ENCODE measurements at places on chromosomes 12 and 14.

- DNase-seq: no peak
Observed at GRCh38 chr12:42789808-42790760, 200.5 kb upstream of the PRICKLE1 start.

DNA sequence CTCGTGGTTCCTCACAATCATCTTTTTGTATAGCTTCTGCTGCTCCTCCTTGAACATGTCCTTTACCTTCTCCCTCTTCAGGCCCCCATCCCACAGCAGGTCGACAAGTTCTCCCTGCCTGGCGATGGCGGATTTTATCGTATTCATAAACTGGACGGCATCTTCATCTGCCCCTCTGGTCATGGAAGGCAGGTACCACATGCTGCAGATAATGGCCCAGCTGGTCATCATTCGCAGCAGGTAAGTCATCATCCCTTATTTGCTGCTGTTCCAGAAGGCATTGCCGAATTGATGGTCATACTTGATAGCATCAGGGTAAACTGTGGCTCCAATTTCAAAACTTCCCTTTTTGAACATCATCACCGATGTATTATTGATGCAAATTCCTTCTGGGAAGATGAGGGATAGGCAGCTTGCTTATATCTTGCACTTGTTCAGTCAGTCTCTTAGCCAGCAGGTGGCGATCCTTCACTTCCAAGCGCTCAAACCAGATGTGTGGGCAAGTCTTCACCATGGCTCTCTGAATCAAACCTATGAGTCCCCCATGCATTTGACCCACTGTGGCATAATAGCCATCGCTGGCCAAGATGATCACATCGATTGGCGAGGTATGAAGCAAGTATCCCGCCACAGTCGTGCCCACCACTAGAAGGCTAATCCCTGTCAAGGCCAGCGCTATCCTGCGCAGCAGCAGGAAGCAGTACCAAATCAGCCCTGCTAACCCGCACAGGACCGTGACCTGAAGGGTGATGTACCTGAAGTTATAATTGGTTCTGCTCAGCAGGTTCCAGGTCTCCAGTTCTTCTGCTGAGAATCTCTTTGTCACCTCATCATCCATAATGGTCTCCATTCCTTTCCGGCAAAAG is 381.5 kb upstream of the STXBP6 start:
- no peak for DNase-seq

DNA sequence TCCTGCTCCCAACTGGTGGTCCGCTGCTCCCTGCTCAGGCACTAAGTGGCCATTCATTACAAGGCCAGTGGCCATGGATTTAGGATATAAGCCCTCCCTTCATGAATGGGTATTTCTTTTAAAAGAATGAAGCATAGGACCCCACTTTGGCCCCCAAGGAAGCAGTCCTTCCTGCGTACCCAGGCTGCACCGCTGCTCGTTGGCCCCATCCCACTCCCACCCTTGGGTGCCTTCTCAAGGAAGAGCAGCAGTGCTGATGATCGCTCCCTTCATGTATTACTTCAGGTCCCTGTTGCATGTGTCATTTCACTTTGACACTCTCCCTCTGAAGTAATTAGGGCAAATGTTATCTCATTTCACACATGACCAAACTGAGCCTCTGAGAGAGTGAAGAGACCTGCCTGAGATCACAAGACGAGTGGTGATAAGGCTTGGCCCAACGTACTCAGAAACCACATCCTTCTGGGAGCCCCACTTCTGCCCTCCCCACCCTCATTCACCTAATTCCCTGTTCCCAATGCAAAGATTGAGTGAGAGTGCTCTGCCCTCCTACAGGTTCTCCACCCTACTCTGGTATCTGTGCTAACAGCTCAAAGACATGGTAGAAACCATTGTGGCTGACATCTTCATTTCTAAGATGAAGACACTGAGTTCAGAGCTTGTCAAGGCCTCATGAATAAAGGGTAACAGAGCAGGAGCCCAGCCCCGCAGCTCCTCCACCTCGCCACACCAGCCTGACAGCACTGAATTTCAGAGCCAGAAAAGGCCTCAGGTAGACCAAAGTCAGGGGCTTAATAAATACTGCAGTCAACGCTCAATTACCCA is 10.3 kb upstream of the KRT2 start:
- no peak for DNase-seq

DNA sequence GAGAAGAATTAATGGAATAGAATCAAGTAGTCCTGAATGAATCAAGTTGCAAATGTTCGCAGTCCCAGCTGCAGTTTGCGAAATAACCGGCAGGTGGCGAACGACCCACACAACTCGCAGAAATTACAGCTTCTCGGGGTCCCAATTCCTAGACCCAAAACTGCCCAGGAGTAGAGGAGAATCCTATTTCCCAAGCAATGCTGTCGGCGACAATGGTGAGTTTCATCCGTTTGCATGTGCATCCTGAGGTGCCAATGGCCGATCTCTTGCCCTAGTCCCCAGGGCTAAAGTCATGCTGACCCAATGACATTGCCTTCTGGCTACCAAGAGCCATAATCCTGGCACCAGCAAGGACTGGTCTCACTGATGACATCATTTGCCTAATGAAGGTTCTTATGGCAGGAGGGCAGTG is 8.5 kb upstream of the ASCL1 start:
- DNase-seq: peak; percentile 31

DNA sequence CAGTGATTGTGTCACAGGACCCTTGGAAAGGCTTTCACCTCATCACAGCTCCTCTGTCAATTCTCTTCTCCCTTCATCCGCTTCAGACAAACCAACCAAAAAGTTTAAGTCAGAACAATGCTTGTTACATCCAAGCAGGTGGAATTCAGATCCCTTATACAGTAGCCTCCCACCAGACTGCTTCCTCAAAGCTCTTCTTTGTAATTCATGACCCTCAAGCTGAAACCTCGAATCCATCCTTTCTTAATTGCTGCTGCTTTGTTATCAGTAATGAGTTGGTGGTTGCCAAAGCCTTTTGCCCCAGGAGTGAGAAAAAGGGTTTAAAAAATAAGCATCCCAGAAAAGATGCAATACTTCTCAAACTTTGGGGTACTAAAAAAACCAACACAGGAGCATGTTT is 9.5 kb downstream of the BEST3 start:
- no peak for DNase-seq

DNA sequence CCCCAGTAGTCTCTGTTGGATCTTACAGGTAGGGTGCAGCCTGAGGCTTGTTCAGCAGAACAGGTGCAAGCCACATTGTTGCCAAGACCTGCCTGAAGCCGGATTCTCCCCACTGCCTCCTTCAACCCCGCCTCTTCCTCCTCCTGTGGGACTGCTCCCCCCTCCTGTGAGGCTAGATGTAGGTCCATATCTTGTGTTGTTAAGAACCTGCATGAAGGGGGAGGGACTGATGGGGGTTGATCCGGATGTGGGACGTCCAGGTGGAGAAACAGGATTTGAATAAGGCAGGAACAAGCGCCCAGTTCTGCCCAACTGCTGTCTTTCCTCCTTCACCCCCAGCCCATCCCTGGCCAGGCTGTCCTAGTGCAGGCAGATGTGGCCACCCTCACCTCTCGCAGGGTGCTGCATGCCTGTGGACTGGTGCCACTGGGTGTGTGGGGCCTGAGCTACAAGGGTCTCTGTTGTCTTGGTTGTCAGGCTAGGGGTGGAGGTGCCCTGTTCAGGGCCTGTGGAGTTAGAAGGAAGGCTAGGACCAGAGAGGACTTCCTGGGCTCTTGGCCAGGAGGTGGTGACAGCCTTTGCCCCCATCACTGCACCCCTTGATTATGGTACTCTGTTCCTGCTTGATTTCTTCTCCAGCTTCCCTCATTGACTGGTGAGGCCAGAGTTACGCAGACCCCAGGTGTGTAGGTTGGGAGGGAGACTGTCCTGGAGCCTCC is 1.4 kb downstream of the NR4A1 start:
- peak; percentile 16 for DNase-seq

DNA sequence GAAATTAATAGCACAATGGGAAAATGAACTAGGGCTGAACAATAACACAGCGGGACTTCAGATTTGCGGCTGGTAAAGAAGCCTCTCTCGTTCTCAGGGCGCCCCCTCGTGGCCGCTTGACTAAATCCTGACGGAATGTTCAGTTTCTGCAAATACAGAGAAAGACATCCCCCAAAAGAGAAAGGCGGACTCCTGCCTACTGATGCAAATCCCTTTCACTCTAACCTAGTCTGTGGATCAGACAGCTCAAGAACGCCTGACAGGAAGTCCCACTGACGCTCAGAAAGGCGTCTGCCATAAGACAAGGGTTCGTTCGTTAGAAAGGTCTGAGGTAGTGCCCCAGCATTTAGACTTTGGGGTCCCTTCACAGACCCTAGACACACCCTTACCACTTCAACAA is 2.5 kb downstream of the NUAK1 start:
- DNase-seq: peak; percentile 93

DNA sequence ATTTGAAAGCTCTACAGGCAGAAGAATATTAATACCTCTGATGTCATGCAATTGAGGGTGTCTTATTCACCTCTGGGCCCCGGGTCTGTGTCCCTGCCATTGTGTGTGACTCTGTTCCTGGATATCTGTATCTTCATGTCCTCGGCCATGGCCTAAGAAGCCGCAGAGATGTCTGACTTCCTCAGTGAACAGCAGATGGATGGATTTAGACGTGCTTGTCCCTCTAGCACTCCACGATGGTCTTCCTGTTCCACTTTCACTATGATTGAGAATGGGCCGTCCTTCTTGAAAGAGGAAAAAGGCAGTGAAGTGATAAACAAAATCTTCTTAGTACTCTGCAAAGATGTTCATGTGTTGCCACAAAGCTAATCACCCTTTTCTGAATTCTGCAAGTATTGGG is 217.4 kb downstream of the SLC41A2 start:
- DNase-seq: peak; percentile 90

- DNase-seq: peak; percentile 80
Observed at GRCh38 chr12:2323532-2324255, 270.9 kb downstream of the CACNA1C start.

- DNase-seq: peak; percentile 93
Observed at GRCh38 chr12:53054112-53054878, 4.4 kb downstream of the TNS2 start.

DNA sequence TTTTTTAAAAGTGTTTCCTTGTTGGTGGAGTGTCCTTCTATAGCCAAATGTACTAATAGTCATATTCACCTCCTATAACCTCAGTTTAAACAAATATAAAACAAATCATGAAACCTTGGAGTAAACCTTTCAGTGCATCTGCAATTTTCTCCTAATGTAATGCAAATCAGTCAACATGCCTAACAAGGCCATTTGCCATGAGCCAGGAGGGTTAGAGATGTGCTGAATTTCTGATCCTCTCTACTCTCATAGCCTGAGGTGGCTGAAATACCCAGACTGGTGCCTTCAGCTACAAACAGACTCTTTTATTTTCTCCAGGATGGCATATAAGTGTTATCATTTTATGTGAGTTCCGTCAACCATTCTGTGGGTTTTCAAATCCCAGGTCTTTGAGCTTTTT is 908.1 kb downstream of the GALC start:
- no peak for DNase-seq

GRCh38 chr14:22977684-22978486 is 4.5 kb downstream of the AJUBA start:
- DNase-seq: no peak

GRCh38 chr12:93593843-93594242 is 21.4 kb downstream of the SOCS2 start:
- no peak for DNase-seq

GRCh38 chr12:51009056-51009440 is 17.1 kb downstream of the SLC11A2 start:
- DNase-seq: peak; percentile 89

- DNase-seq: no peak
Observed at GRCh38 chr14:105126981-105127329, 41.6 kb downstream of the JAG2 start.

DNA sequence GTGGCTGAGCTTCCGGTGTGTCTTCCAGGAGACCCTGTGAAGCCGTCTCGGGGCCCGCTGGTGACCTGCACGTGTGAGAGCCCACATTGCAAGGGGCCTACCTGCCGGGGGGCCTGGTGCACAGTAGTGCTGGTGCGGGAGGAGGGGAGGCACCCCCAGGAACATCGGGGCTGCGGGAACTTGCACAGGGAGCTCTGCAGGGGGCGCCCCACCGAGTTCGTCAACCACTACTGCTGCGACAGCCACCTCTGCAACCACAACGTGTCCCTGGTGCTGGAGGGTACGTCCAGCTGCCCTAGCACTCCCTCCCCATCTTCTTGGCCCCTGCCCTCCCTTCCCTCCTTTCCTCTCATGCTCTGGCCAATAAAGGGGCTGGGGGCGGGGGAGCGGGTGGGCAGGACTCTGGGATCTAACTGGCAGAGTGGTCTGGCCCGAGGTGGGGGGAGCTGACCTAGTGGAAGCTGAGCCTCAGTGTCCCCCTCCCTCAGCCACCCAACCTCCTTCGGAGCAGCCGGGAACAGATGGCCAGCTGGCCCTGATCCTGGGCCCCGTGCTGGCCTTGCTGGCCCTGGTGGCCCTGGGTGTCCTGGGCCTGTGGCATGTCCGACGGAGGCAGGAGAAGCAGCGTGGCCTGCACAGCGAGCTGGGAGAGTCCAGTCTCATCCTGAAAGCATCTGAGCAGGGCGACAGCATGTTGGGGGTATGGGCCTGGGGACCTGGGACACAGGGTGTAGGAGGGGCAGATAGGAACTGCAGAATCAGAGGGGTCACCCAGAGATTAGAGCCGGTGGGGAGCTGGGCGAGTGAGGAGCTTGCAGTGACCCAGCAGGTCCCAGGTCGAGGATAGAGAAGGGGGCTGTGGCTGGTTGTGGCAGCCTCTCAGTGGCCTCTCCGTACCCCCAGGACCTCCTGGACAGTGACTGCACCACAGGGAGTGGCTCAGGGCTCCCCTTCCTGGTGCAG is 6.0 kb downstream of the ACVRL1 start:
- no peak for DNase-seq

DNA sequence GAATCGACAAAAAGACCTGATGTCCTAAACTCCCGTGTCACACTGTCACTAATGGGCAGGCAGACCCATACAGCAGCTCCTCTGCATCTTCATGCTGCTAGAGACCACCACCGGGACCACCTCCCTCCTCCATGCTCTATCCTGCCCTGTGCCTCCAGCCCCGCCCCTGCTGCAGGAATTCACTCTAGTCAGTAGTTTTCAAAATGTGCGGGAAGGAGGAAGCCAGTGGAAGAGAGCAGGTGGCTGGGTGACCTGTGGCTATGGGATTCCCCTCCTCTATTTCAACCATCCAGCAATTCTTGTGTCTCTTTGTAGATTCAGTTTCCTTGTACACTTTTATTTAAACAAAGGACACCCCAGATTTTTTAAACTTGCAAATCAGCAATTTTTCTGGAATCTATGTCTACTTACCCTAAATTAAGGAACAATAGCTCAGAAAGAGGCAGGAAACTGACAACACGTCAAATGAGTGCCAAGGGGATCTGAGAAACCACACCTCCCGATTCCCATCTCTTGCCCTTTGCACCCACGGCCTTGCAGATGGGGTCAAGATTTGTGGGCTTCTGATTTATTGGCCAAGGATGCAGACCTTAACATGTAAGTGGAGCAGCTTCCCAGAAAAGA is 20.4 kb upstream of the MAP1LC3B2 start:
- peak; percentile 40 for DNase-seq

GRCh38 chr14:79043194-79043889 is 873.2 kb downstream of the NRXN3 start:
- no peak for DNase-seq

GRCh38 chr14:37776791-37777499 is 181.5 kb downstream of the TTC6 start:
- DNase-seq: no peak

GRCh38 chr12:113184900-113185179 is 438 bp downstream of the DDX54 start:
- DNase-seq: peak; percentile 96
